ENCODE measurements at places on chromosomes 13 and 19.

- peak; percentile 5 for DNase-seq
Measured at GRCh38 chr13:49023431-49023830, 47.7 kb downstream of the FNDC3A start.

GRCh38 chr19:15974856-15975255, 26.0 kb downstream of the OR10H4 start:
- no peak for DNase-seq

DNA sequence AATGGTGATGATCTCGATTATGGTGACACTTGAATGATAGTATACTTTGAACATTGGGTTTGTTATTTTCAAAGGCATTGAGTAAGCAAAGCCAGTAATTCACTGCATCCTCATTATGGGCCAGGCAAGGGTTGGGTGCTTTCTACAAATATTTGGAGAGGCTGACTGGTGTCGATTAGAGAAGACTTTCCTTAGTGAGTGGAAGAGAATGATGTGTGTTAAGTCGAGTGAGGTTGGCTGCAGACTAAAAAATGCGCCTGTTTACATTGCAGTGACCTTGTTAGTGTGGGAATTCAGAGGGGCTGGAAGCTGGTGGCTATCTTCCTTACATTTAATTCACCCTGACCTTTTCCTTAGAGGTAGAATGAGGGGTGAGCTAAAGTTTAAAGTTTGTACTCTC, 22.4 kb upstream of the RNF113B start:
- DNase-seq, result no peak

GRCh38 chr19:6963937-6964336, 57.3 kb downstream of the MBD3L2B start:
- DNase-seq, result no peak

DNA sequence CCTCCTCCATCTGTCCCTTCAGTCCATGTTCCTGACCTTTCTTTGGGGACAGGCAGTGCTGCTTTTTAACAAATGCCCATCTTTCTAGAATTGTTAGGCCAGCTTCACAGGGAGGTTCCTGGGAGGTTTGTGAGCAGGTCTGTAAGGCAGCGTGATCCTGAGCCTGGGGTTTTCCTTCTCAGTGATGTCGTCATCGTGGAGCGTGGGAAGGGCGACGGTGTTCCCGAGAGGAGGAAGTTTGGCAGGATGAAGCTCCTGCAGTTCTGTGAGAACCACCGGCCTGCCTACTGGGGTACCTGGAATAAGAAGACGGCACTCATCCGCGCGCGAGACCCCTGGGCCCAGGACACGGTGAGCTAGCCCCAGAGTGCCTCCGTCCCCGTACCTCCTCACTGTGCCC, 26.8 kb downstream of the CHAF1A start:
- DNase-seq, result no peak

- DNase-seq, result no peak
Measured at GRCh38 chr13:49436890-49437289, 7.0 kb downstream of the CAB39L start.

DNA sequence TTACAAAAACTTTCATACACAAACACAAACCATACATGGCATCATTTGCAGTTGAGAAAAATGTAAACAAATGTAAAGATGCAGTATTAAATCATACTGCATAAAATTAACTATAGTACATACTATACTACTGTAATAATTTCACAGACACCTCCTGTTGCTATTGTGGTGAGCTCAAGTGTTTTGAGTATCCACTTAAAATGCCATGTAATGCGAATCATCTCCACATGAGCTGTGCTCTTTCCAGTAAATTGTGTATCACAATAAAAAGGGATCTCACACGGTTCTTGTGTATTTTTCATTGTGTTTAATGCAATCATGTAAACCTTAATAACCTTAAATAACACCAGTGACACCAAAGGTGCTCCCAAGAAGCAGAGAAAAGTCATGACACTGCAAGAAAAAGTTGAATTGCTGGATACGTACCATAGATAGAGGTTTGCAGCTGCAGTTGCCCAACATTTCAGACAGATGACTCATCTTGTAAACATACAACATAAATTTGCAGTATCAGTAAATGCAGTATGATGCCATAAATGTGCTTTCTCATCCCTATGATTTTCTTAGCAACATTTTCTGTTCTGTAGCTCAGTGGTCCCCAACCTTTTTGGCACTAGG, 166.6 kb downstream of the RAP2A start:
- DNase-seq, result peak; percentile 33

All from astrocyte of the cerebellum (primary cell).